ENCODE measurements at places on chromosomes 1 and 21.

DNA sequence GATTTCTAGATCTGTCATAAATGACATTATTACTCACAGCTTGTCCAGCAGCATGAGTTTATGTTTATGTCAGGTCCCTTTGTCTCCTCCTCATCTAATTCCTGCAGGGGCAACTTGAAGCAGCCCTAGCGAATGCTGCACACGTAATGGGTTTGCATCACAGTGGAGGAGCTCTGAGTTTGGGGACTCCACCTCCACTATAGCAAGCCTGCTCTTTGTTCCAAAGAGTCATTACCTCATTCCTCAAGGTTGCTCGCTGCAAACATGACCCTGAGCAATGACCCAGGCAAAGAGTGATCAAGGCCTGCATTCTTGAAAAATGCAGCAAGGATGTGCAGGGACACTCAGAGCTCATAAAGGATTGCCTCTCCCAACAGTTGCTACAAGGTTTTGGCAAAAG lies 261.9 kb downstream of the HHIPL2 start:
- DNase-seq = no peak

- DNase-seq = no peak
These were observed 631.9 kb upstream of the ADGRL4 start for GRCh38 chr1:79638382-79638781.

DNA sequence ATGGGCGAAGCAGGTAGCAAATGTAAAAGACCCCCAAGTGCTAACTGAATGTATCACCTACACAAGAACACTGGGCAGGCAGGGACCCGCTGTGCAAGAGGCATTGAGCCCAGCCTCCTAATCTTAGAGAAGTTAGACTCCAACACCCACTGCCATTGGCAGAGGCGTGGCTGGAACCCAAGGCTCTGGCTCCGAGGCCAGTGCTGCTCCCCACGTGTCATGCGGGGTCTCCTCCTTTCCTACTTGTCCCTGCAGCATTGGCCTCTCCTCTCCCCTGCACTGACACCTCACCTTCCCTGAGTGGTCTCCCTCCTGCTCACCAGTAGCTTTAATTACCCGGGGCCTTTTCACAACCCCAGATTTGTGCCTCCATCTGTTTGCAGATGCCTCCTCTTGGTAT lies 107.0 kb downstream of the GALNT2 start:
- DNase-seq = no peak

GRCh38 chr1:113983826-113984225 lies 4.6 kb downstream of the OLFML3 start:
- DNase-seq = no peak

GRCh38 chr1:176741181-176741580 lies 278.2 kb downstream of the PAPPA2 start:
- no peak for DNase-seq

- no peak for DNase-seq
These were observed at the start of gene IVL for GRCh38 chr1:152907686-152908601. TSS of gene IVL (plus strand) at chr1:152908546. CDS start at chr1:152909798, 1,252 bp downstream.

Data from cerebellar cortex (tissue), 1 donor.